NCI-H1048 (cell line): ENCODE measurements at places on chromosomes 2 and 18.

DNA sequence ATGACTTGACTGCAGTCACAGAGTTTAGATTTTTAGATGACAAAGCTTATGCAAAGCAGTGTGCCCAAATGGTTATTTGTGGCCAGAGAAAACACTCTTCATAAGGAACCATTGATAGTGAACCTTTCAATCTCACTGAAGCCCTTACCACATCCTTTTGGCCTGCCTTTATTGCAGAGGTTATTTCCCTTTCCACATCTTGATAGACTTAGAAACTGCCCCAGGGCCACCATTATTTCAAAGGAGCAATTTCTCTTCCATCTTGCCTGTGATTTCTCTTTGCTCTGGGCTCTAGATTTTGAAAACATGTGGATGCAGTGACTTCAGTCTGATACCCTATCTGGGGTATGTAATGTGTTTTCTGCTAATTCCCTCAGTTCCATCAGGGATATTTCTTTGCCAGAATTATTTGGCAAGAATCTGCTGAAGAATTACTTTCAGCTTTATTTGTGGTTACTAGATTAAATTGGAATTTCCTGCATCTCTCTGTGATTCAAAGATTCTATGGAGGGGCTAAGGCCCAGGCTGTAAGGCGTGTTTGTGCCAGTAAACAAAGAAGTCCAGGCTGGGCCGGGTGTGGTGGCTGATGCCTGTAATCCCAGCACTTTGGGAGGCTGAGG, 51.0 kb downstream of the MOGAT1 start:
- DNase-seq: no peak

DNA sequence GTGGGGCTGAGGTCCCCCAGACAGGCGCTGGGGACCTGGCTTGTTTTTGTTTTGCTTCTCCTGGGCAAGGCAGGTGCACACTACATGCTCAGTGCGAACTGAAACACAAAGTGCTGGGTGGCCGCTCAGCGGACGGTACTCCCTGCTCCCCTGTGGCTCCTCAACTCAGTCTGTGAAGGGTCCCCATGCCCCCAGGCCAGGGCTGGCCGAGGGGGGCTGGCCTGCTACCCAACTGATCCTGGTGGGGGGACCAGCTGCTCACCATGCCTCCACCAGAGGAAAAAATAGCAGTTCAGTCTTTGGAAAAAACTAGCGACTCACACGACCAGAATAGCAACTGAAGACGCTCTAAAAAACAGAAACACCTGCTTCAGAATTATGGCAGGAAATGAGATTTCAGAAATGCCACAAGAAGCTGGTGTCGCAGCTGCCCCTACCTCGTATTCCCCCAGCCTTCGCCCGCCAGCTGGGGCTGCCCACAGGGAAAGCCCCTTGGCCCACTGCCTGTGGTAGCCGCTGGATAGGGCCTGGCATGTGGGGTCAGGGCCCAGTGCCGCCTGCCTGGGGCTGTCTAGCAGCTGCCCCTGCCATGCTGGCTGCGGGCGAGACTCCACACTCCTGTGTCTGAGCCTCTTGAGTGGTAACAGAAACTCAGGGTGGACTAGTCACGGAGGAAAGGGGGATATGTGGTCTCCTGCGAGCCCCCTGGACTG, 43.7 kb downstream of the MEX3C start:
- no peak for DNase-seq

DNA sequence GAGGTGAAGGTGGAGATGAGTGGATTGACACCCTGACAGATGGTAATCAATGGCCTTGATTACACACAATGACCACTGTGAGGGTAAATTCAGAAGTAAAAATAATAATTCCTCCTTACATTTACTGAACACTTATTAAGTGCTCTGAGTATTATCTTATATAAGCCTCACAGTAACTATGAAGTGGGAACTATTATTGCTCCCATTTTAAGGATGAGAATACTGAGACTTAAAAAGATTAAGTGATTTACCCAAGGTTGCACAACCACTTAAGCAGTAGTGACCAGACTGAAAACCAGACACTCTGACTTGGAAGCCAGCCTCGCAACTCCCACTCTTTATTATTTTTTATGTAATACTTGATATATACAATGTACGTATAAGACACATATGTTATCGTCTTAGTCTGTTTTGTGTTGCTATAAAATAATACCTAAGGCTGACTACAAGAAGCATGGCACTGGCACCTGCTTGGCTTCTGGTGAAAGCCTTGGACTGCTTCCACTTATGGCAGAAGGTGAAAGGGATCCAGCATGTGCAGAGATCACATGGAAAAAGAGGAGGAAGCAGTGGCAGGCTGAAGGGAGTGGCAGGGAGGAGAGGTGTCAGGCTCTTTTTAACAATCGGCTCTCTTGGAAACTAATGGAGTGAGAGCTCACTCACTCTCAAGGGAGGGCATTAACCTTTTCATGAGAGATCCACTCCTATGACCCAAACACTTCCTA, 41.5 kb upstream of the C1D start:
- DNase-seq: no peak

GRCh38 chr2:27627963-27628766, 647 bp downstream of the CCDC121 start:
- DNase-seq: no peak

DNA sequence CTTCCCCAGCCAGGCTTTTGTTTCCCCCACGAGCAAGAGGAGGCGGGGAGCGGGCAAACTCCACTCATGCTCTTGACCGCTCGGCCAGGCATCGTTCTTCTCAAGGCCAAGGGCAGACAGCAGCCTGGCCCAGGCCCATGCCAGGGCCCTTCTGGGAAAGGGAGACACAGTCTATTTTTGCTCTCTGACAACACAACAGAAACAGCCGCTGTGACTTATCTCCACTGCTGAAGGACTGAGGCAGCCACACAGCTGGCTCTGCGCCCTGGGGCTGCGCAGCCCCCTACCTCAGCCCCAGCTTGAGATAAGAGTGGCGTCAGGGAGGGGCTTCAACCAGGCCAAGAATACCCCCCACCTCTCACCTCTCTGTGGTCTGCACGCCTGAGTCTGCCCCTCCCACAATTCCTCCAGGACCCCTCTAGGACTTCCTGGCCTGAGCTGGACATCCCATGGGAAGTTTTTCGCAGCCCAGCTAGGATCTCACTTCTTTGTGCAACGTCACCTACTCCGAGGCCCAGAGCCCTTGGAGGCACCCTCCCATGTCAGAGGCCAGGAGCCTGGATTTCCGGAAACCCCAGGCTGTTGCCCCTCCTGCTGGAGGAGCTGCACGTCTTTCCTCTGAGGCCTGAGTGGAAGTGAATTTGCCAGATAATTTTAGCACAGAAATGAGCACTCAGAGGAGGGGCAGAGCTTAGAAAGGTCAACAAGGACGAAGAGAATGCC, 118.9 kb upstream of the OTOS start:
- DNase-seq: no peak

- DNase-seq: no peak
These were observed 6.4 kb downstream of the RTN4 start for GRCh38 chr2:55043841-55044240.

DNA sequence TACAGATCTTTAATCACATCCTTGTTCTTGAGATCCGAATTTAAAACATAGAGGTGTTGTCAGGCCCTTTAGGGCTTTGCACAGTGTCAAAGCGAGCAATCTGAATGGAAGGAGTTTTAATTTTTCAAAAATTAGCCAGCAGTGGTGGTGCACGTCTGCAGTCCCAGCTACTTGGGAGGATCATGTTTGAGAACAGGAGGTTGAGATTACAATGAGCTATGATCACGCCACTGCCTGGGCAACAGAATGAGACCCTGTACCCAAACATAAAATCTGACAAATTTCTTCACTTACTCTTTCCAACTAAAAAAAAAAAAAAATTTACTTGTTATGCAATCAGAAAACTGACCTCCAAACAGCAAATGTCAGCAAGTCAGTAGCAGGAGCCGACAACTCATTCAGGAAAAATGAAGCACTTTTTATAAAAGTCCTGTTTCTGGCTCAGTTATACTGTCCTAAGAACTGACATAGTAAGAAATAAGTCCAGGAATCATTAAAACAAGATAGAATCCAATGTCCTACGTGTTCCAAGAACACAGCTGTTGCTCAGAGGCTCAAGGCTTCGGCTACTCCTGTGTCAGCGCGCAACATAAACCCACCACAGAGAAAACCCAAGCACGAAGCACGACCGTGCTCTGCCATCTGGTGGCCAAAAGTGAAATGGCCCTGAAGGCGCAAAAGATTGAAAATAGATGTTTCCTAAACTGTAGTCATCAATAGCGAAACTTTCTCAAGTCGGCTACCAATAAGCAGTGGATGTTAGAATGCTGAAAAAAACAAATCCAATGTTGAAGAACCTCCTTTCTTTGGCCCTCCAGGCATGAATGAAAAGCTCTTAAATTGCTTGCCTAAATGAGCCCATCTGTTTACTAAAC, 138.1 kb downstream of the INO80D start:
- DNase-seq: no peak

DNA sequence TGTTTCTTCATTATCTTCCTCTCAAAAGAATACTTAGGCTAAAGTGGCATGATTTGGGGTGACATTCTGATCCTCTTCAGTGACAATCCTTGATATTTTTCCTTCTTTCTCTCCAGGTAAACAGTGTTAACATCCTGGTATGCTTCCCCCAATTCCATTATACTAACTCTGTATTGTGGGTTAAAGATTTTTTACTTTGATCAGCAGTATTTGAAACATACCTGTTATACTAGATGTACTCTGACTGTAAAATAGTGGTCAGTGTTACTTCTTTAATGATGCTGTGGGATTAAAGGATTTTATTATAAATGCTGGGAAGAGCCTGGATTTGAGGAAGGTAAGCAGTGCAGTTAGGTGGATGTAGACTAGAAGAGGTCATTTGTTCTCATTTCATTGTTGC, 48.8 kb downstream of the MSH2 start:
- DNase-seq: no peak

DNA sequence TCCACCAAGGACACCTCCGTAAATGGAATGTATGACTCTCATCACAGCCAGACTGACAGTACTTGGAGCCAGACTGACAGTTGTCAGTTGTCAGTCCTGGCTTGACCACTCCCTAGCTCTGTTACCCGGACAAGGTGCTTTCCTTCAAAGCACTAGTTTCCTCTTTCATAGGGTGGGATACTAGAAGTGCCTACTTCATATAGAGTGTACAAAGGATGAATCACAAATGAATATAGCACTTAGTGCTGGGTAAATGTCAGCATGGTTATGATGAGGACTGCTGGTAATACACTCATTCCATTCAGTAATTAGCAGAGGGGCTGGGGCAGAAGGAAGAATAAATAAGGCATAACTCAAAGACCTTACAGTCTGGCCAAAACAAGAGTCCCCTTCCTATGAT, 91.4 kb downstream of the ARL4C start:
- DNase-seq: no peak

DNA sequence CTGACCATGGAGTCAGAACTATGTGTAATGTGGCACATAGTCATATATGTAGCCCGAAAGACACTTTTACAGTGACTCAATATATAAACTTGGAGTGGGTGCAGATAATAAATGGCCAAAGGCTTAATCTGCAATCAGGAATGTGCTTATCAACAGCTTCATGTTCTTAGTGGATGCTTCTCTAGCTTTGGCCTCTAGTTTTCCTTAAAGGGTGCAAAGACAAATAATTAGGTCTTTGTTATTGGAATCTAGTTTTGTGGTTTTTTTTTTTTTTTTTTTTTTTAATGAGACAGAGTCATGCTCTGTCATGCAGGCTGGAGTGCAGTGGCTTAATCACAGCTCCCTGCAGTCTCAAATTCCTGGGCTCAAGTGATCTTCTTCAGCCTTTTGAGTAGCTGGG, 625.6 kb downstream of the EPHA4 start:
- DNase-seq: no peak

DNA sequence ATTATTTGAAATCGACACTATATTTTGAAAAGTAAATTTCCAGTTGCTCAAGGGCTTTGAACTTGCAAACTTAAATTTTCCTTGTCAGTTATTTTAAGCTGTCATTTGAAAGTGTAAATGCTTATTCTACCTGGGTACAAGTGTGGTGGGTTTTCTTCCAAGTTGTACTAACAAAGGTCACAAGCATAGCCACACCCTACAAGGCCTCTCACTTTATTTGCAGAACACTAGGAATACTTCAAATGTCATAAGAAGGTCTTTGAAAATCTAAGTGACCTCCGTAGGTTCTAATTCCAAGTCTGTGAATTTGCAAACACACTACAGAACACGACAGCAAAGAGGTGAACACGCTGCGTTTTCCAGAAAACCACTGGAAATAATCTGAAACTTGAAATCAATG, 9.3 kb upstream of the RMDN2 start:
- no peak for DNase-seq

DNA sequence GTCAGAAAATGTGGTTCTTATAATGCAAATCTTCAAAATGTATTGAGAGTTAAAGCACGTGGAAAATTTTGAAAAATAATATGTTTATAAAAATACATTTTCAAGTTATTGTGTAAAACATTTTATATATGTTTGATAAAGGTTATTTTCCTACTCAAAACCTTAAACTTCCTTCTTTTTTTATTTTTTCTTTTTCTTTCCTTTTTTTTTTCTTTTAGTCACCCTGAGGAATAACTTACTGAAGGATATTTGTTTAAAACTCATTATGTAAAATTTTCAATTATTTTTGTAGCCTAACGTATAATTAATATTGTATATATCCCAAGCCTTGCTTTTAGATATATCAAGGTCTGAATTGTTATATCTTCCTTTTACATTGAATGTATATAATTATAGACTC, 346.8 kb upstream of the GYPC start:
- no peak for DNase-seq

DNA sequence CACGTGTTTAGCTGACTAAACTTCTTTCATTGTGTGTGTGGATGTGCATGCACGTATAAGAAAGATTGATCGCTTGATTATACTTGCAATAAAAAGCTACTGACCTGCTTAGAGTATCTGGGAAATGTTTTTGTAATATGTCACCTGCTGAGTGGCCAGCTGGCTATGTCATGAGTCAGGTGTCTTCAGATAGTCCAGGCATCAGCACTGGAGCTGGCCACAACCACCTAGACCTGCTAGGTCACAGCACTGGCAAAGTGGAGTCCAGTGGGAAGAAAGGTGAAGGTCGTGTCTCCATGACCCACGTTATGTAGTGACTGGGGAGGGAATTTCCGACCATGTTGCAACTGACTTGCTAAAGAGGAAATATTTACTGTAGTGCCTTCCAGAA, 147.0 kb downstream of the ESCO1 start:
- DNase-seq: no peak

DNA sequence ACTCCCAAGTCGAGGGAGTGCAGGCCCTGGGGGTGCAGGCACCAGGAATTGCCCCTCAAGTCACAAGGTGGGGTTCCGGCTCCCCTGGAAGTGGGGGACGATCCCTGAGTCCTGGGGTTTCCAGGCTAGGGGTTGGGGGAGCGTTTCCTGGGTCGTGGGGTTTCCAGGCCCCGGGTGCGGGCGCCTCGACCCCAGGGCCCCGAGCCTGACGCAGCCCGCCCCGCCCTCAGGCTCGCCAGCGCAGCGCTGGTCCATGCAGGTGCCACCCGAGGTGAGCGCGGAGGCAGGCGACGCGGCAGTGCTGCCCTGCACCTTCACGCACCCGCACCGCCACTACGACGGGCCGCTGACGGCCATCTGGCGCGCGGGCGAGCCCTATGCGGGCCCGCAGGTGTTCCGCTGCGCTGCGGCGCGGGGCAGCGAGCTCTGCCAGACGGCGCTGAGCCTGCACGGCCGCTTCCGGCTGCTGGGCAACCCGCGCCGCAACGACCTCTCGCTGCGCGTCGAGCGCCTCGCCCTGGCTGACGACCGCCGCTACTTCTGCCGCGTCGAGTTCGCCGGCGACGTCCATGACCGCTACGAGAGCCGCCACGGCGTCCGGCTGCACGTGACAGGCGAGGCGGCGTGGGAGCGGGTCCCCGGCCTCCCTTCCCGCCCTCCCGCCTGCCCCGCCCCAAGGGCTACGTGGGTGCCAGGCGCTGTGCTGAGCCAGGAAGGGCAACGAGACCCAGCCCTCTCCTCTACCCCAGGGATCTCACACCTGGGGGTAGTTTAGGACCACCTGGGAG, 12.0 kb downstream of the SIGLEC15 start:
- no peak for DNase-seq

GRCh38 chr2:216535454-216535995, 36.9 kb downstream of the RPL37A start:
- no peak for DNase-seq
